ENCODE measurements at places on chromosomes 13 and 19.

GRCh38 chr19:57033576-57033975 is 86.2 kb upstream of the USP29 start:
- no peak for DNase-seq

DNA sequence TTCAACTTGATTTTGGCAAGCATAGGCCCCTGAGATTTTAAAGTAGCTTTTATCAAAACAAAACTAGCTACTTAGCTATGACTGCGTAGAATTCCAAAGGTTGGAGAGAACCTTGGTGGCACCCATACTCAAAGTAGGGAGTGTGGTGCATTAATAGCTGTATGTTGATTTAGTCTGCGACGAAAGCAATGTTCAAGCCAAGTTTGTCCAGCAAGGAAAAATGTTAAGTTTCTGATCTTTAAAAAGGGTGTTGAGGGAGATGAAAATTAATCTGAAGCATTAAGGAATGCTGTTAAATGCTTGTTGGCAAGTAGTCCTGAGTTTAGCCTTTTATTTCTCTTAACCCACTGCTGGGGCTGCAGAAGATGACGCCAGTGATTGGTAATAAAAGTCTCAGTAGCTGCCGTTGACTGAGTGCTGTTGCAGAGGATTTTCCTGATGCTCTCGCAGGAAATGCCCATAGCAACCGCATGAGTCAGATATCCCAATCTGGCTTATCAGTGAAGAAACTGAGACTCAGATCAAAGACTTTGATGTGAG is 75.9 kb upstream of the RNF113B start:
- no peak for DNase-seq

DNA sequence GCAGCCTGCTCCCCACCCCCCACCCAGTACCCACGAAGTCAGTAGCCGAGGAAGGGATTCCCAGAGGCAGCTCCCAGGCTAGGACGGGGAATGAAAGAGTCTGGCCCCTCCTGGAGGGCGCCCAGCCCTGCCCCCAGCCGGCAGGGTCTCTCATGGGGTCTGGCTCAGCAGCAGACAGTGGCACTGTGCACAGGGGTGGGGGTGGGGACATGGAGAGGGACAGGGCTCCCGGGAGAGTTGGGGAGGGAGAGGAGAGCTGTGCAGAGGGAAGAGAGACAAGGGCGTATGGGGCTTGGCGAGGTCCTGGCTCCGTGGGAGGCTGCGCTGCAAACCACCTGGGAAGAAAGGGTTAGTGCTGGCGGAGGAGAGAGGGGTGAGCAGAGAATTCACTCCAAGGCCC is 27.7 kb upstream of the ASF1B start:
- no peak for DNase-seq

DNA sequence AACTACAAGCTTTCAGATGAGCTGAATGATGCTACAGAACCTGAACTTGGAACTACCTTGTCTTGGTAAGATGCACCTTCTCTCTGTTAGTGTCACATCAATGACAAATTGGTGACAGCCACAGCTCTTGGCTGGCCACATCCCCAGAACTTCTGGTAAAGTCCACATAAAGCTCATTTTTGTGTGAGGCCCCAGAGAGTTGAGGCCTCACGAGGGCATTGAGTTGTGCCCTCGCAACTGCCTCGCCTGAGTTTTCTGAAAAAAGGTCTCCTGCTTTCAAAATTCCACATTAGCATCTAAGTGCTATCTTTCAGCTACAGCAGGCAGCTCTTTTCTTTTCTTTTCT is 42.6 kb downstream of the MRPL57 start:
- no peak for DNase-seq

DNA sequence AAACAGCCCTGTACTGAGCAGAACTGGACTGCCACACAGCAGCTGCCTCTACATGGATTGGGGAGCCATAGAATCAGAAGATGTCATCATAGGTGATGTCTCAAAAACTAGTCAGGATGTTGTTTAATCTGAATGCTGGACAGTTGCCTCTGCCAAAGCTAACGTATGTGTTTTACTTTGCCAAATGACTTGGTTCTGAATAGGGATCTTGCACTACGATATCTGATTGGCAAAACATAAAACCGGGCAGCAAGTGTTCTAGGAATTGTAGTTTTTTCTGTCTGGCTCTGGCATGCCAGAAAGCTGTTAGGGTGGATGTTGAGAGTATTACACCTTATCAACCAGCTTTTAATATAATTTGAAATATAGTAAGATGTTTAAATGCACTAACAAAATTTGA is 645.9 kb downstream of the GPC5 start:
- no peak for DNase-seq

DNA sequence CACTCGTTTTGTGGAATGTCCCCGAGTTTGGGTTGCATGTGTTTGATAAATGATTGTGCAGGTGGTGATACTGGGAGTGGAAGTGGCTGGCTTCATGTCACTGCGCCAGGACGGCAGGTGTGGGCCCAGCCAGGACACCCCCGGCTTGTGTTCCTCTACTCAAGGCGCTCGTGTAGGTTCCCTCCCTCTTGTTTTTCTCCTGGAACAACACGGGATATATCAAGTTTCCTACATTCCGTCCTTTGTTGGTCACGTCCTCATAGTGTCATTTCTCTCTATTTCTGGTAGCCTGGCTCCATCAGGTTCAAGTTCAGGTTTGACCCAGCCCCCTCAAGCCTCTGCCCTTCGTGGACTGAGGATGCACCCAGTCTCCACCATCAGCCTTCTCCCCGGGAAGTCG is 16.3 kb downstream of the IL17D start:
- DNase-seq: no peak

DNA sequence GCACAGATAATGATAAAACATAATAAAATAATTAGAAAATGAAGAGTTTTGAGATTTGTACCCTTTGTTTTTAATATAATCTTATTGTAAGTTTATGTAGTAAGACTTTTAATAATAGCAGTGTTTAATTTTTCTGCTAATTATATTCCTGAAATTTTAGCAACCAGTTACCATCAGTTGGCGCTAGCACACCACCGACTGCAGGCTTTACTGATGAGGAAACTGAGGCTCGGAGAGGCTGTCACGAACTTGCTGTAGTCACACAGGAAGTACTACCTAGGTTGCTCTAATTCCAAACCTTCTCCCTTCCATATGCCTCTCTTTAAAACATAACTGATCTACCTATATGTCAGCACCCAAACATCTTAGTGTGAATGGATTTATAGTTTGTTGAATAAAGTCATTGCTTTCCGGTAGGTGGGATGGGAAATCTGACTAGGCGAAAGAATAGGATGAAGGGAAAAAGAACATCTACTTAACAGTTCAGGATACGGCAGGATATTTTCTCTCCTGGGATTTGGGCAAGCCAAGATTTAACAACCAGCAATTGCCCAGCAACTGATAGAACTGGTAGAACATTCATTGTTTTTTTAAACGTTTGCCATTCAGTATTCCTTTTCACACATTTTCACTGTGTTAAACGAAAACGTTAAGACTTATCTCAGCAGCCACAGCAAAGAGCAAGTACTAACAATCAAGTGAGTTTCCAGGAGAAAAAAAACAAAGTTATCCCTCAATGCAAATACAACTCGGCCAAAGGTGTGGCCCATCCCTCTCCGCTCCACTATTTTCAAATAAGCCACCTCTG is 822 bp upstream of the RFXAP start:
- no peak for DNase-seq

DNA sequence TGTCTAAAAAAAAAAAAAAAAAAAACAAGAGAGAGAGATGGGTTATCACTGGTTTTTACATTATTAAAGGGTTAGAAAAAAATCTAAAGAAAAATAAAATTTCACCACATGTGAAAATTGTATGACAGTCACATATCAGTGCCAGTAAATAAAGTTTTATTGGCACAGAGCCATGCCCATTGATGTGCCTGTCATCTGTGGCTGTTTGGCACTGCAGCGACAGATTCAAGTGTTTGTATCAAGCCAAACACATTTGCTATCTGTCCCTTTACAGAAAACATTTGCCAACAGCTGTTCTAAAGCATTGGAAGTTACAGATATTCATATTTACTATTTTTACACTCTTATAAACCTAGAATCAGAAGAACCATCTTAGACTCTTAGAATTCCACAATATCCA is 16.3 kb downstream of the FCHO1 start:
- DNase-seq: no peak
